Activated T-helper 1 cell treated with anti-CD3 and anti-CD28 coated beads, Interleukin-2, amount 50 U/mL, for 16 hours (primary cell): ENCODE measurements at places on chromosomes 7 and 10.

- DNase-seq, result no peak
These were observed 102.3 kb upstream of the PPIF start for GRCh38 chr10:79244841-79245504.

- no peak for DNase-seq
These were observed 38.4 kb upstream of the PHYHIPL start for GRCh38 chr10:59138052-59138451.

- no peak for DNase-seq
These were observed 123.4 kb upstream of the VKORC1L1 start for GRCh38 chr7:65749518-65749917.

DNA sequence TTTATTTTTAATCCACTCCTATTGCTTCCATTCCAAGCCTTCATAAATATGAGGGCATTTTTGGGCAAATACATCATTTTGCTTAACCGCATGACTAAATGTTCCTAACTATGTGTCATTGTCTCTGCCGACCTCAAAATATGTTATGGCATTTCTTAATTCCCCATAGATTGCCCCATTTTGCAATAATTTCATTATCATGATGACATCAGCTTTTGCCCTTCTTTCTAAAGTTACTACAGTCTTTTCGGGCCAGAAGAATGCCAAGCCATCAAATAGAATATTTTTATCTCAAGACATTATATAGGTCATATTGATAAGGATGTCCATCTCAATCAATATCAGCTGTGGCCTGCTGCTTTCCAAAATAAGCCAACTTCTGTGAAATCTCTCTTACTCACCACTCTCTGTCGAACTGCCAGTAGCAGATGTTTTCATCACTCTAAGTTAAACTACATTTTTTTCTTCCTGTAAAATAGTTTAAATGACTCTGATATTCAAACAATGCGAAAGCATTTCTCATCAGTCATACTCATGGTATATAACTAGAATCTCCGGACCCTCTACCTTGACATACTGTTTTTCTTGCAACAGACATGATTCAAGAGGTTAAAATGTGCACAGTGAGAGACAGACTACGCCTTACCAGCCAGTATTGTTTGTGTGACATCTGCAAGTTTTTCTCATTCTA lies 1254.6 kb upstream of the CELF2 start:
- no peak for DNase-seq

GRCh38 chr7:27213433-27214238 lies 13.7 kb upstream of the HOXA13 start:
- DNase-seq, result no peak

- no peak for DNase-seq
These were observed 542.3 kb downstream of the NXPH1 start for GRCh38 chr7:8975681-8976080.

DNA sequence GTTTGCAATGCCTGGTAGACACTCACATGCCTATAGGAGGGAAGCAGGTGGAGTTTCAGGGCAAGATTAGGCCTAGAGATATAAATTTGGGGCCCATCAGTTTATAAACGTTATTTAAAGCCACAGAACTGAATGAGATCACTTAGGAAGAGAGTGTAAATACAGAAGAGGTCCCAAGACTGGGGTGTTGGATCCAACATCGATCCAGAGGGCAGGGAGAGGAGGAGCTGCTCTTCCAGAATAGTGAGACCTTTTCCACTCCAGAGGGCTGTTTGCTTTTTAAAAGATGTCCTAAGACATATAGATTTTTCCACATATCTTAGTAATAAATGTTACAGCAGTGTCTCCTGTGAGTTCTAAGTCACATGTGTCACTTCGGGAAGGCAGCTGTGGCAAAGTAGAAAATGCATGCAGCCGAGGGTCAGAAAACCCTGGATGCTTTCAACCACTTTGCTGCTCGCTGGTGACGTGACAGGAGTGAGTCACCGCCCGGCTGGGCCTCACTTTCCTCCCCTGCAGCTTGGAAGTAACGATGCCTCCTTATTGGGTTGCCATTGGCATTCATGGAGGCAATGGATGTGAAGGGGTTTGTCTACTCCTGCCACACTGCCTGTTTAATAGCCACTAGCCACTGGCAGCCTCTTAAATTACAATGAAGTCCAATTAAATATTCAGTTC lies 95.4 kb downstream of the TRIL start:
- DNase-seq, result no peak

DNA sequence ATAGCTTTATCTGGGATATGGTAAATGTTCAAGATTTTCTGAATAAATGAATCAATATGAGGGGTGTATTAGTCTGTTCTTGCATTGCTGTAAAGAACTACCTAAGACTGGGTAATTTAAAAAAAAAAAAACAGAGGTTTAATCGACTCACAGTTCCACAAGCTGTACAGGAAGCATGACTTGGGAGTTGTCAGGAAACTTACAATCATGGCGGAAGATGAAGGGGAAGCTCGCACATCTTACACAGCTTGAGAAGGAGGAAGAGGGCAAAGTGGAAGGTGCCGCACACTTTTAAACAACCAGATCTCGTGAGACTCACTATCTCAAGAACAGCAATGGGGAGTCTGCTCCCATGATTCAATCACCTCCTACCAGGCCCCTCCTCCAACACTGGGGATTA lies 32.5 kb upstream of the OTUD1 start:
- no peak for DNase-seq

- no peak for DNase-seq
These were observed 119.2 kb downstream of the LRRC4 start for GRCh38 chr7:127911968-127912511.

DNA sequence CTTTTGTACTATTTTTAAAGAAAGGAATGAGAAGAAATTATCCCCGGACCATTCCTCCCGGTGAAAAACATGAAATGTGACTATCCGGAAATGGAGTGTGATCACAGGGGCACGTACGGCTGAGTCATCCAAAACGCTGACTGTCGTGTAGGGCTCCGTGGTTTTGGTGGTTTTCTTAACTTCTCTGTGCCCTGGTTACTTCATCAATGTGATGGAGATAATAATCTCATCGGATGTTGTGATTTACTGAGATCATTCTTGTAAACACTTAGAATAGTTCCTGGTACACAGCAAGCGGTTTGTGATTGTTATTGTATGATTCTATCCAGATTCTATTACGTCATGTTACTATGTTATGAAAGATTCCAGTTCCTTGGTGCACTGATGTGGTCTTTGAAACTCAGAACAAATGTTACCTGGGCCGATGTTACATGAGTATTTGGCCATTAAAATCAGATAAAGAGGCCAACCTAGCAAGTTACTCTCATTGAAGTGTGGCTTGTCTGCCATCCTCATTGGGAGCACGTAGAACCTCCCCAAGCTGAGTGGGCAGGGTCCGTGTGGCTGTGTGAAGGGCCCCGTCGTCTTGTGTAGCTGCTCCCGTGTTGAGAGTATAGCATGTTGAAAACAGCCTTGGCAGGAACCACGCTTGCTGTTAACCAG lies 99.5 kb downstream of the CAMK1D start:
- DNase-seq, result peak; percentile 41

DNA sequence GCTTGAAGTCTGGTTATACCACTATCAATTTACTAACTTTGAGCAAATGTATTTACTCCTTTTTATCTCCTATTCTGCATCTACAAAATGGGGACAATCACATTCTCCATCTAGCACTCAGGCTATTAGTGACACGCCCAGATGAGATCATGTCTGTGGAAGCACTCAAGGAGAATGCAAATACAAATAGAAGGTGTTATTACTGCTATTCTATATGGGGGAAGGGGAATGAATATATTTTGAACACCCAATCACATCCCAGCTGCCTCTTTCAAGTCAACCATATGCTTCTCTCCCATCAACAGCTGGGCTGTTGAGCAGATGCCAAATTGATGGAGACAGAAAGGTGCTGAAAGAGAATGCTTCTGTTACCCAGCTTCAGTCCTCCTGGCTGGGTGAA lies 23.5 kb downstream of the SGMS1 start:
- DNase-seq, result no peak

DNA sequence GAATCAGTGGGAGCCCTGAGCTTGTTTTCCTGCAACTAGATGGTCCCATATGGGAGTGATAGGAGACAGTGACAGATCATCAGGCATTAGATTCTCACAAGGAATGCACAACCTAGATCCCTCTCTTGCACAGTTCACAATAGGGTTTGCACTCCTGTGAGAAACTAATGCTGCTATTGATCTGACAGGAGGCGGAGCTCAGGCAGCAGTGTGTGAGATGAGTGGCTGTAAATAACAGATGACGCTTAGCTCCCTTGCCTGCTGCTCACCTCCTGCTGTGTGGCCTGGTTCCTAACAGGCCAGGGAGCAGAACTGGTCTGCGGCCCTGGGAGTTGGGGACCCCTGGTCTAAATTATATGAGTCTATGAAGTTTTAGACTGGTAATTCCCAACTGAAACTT lies 3.9 kb downstream of the MIOS start:
- DNase-seq, result no peak

GRCh38 chr10:61000769-61001730 lies 57.1 kb upstream of the RHOBTB1 start:
- no peak for DNase-seq

DNA sequence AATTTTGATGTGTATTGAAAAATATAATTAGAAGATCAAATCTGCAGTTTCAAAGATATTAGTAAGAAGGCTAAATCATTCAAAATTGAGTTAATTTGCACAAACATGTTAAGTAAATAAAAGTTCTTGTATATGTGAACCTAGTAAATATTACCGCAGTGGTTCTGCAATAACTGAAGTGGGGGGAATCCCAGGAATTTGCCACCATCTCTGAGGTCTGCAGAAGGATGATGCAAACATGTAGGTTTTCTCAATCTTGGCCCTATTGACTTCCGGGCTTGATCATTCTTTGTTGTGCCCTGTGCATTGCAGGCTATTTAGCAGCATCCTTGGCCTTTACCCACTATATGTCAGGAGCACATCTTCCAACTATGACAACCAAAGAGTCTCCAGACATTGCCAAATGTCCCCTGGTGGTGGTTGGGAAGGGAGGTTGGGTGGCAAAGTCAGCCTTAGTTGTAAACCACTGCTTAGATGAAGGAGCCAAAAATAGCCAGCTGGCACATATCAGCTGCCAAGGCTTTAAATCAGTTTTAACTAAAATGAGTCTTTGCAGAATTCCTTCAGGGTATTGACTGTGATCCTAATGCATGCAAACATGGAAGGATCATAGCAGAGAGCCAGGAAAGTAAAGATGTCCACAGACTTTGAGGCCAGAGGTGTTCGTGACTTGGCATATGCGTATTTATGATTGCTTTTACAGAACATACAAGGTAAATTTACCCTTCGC lies 146.3 kb downstream of the TRIL start:
- no peak for DNase-seq

DNA sequence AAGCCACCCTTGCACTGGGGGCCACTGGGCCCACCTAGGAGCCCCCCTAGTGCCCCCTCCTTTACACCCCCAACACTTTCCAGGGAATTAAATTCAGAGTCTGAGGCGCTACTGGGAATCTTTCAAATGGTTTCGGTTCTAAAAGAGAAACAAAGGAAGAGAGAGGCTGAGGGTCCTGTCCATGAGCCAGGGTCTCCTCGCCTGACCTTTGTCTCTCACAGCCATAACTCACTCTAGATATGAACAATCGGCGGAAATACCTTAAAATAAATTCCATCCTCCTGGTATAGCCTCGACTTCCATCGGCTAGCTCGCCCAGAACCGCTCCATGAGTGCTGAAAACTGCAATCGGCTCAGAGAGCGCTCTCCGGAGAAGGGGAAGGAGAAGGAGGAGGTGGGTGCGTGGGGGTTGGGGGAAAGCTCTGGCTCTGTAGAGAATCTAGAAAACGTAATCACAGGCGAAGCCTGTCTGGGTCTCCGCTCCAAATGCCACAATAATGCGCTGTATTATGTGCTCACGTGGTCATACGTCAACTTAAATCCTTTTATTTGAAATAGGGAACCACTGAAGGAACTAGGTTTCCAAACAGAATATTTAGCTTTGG lies 12.6 kb downstream of the HOXA4 start:
- DNase-seq, result no peak

DNA sequence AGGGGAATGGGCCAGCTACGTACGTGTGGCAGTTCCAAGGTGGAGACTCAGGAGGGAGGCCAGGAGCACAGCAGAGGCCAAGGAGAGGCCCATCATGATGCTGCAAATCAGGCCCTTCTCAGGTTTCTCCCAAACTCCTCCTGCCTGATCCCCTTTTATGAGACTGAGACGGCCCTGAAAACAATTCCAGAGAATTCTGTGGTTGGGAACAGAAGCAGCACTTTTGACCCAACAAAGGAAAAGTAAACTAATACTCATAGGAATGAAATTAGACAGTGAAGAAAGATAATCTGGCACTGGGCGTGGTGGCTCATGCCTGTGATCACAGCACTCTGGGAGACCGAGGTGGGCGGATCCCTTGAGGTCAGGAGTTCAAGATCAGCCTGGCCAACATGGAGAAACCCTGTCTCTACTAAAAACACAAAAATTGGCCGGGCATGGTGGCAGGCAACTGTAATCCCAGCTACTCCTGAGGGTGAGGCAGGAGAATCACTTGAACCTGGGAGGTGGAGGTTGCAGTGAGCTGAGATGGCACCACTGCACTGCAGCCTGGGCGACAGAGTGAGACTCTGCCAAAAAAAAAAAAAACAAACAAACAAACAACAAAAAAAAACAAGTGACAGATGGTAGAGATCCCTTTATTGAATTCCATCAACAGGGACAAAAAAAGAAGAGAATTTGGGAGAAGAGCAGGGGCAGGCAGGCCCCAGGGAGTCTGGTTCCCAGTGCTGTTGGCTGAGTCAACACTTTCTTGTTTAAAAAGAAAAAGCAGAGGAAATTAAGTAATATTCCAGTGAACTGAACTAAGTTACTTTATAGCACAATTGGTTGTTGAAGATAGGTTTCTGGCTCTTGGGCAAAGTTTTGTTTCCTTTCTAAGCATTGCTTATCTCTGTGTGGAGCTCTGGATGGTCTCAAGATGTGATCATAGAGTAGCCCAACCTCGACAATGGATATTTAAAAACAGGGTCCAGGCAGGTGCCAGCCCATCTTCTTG lies at the start of gene CCL26:
Gene CCL26 (minus strand): TSS at position 131 of the 997 bp plus-strand sequence. CDS start 35 bp downstream, at position 96.
- no peak for DNase-seq

GRCh38 chr10:474946-475345 lies 214.5 kb downstream of the DIP2C start:
- DNase-seq, result no peak

GRCh38 chr10:89837165-89838043 lies 136.0 kb downstream of the KIF20B start:
- peak; percentile 15 for DNase-seq

GRCh38 chr7:46549892-46550639 lies 629.0 kb upstream of the IGFBP3 start:
- DNase-seq, result no peak

GRCh38 chr10:108817584-108817983 lies 1105.7 kb downstream of the XPNPEP1 start:
- DNase-seq, result no peak

- no peak for DNase-seq
These were observed 78.4 kb downstream of the SLC16A9 start for GRCh38 chr10:59631237-59631636.

- no peak for DNase-seq
These were observed 41.3 kb downstream of the ZNF467 start for GRCh38 chr7:149732111-149732561.
